GM13977 (cell line): ENCODE measurements at places on chromosomes 12 and 14.
A peak's percentile ranks its signal among the peaks of the same experiment; 100 is the strongest.

- no peak for DNase-seq
Observed at GRCh38 chr12:20017802-20018201, 350.5 kb upstream of the PDE3A start.

GRCh38 chr14:34081101-34081575, 130.3 kb upstream of the EGLN3 start:
- DNase-seq, result no peak

- DNase-seq, result no peak
Observed at GRCh38 chr12:15837141-15837790, 44.9 kb upstream of the STRAP start.

GRCh38 chr12:104740668-104741067, 217.4 kb downstream of the SLC41A2 start:
- peak; percentile 74 for DNase-seq

GRCh38 chr12:114848666-114849065, 164.7 kb upstream of the TBX3 start:
- no peak for DNase-seq

DNA sequence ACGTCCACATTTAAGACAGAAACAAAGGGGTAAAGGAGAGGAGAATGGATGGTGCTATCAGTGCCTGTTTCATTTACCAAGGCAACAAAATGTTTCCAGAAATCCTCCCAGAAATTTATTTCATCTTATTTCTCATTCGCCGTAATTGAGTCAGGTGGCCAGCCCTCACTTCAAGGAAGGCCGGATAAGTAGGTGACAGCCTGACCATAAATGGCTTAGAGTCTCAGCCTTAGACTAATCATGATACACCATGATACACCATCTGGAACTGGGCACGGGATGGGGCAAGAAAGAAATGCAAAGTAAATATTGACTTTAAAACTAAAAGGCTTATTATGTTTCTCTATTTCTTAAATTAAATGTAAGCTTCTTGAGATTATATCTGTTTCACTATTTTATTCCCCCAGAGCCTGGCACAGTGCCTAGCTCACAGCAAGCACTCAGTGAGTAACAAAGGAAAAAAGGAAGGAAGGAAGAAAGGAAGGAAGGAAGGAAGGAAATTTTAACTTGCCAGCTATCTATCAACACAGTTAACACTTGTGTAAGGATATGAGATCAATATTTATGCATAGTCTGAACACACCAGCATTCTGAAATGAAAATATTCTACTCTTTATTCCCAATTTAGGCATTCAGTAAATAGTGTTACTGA, 106.1 kb upstream of the FSCB start:
- no peak for DNase-seq

DNA sequence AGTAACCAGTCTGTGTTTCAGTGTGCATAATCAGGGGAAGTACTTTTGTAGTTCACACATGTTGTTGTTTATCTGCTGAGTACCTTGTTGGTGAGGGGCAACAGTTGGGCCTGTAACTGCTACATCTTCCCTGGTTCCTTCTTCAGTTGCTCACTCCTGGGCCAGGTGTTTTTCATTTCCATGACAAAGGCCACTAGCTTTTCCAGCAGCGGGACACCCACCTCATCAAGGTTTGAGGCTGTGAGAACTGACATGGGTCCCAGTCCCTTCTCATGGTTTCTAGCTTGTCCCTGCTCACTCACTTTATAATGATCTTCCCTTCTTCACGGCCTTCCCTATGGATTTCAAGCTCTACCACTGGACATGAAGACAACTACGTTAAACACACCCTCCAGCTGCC, 1.5 kb upstream of the NOXRED1 start:
- no peak for DNase-seq

DNA sequence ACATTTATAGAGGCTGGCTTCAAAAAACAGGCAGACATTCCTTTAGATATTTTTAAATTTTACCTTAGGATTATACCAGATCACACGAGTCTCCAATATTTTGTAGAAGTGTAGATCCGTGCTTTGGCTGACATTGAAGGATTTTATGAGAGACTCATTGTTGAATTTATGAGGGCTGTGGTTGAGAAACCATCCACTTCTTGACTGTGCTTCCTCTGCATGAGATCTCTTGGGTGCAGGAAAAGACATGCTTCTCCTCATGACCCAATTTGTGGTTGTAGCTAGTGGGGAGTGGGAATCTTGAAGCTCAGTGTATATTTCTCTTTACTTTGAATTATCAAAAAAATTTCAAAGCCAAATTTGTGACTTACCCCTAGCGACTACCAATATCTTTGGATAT, 36.7 kb upstream of the NKX2-8 start:
- no peak for DNase-seq

DNA sequence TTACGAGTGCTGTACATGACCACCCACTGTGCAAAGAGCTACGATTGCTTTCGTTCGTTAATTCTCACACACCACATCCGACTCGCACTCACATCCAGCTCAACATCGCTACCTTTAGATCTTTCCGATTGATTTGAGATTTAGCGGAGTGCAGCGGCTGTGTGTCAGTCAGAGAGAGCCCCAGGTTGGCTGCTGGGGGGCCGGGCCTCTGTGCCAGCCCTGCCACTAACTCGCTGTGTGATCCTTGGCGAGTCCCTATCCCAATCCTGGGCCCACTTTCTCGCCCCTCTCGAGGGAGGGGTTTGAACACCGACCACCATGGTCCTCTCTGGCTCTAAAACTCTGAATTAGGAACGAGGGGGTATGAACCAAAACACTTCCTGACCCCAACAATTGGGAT, 8.6 kb downstream of the DLK1 start:
- DNase-seq, result no peak

DNA sequence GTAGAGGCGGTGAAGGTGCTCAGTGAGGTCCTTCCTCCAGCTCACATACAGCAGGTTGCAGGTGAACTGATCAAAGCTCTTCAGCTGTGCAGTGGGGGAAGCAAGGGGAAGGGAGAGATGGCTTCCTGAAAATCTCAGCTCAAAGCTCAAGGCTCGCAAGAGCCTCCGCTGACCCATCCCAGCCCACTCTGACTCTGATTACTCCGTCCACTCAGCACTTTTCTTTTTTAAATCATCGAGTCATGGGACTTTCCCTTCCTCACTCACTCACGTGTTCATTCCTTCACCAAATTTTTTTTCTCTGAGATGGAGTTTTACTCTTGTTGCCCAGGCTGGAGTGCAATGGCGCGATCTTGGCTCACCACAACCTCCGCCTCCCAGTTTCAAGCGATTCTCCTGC, 4.7 kb downstream of the ABCD4 start:
- no peak for DNase-seq

DNA sequence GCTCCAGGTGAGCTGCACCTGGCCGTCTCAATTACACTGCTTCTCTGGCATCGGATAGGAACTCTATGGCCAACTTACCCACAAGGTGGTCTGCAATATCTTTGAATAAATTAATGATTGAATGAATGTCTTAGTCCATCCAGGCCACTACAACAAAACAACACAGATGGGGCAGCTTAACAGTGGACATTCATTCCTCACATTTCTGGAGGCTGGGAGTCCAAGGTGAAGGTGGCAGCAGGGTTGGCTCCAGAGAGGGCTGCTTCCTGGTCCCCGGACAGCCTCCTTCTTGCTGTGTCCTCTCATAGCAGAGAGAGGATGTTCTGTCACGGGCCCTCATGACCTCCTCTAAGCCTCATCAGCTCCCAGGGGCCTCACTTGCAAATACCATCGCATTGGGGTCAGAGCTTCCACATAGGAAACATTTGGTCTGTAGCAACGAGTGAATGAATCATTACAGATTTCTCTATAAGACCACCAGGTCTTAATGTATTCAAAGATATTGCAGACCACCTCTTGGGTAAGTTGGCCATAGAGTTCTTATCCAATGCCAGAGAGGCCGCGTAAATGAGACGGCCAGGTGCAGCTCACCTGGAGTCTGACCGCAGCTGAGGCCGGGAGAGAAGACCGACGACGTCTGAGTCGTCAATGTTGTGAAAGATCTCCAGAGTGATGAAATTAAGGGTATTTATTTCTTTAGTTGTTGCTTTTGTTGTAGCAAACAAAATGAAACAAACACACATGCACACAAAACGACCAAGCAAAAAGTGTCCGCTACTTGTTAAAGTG, 182.7 kb upstream of the C14orf180 start:
- DNase-seq, result no peak
